ENCODE measurements at places on chromosomes 5 and 9.

DNA sequence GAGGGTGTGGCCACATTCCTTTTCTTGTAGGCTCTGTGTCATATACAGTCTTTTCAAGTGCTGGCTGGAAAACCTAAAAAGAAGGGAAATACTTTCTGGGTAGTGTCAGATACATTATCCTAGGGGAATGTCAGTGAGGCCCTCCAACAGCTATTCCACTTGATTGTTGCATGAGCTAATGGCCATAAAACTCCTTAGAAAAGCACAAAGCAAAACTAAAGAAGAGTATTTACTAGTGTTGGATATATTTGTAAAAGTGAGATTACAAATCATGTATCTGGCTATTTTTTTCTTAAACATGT lies 829 bp downstream of the ANXA1 start:
- DNase-seq, result no peak

- no peak for DNase-seq
Observed at GRCh38 chr5:154408811-154409210, 37.0 kb upstream of the SAP30L start.

DNA sequence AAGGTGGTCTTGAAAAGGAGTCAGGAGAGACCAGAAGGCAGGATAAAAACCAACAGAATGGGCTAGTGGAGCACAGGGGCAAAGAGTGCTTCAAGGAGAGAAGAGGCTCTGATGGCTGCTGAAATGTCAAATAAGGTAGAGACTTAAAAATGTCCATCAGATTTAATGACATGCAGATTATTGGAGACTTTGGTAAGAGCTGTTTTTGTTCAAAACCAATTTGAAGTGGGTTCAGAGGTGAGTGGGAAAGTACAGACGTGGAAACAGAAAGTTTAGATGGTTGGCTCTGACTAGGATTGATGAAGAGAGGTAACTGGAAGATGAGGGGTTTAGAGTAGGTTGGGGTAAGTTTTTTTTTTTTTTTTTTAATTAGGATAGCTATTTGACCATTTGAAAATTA lies 14.1 kb downstream of the SLC25A46 start:
- no peak for DNase-seq

DNA sequence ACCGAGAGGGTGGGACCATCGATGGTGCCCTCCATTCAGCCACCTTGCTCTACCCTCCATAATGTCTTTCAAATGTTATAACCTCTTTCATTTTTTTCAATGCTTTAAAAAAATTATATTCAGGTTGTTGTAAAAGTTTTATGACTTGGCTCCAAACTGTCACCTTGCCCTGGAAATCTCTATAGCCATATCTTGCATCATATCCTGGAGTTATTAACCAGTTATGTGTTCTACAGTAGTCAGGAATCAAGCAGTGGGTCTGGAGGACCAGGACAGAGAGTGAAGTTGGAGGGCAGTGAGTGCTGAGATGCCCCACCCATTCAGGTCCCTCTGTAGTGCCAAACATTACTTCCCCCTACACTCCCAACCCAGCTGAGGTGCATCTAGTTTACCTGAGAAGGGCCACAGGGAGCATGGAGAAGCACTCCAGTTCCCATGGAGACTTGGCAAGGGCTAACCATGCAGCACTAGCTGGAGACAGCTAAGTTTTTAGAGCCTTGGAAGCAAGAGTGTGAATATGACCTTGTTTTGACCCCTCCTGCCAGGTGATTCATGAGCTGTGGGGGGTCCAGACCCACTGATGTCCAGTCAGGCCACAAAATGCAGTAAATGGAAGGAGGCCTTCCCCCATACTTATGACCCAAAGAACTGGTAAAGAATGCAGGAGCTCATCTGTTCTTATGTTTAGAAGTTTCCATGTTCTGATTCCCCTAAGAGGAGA lies 5.5 kb downstream of the IFNA8 start:
- no peak for DNase-seq

- DNase-seq, result no peak
Observed at GRCh38 chr9:3118081-3118480, 274.2 kb upstream of the PUM3 start.

DNA sequence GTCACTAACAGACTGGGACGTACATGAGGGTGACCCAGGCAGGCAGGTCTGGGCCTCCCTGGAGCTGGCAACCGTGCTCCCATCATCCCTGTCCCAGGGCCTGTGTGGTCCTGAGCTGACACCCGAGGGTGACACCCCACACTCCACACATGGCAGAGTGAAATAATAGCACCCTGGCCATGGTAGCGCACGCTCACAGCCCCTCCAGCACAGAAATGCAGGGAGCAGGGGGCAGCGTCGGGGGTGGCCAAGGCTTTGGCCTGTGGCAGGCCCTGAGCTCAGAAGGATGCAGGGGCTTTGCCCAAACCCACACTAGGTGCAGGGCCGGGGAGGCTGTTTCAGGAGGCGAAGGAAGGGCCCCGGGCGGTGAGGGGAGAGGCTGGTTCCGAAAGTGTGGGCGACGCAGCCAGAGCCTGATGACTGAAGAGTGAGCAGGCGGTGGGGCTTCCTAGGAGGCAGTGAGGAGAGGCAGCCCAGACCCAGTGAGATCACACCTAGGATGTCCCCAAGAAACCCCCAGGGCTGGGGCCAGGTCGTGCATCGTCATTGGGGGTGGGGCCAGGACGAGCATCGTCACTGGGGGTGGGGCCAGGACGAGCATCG lies 12.9 kb downstream of the OR2V2 start:
- no peak for DNase-seq

DNA sequence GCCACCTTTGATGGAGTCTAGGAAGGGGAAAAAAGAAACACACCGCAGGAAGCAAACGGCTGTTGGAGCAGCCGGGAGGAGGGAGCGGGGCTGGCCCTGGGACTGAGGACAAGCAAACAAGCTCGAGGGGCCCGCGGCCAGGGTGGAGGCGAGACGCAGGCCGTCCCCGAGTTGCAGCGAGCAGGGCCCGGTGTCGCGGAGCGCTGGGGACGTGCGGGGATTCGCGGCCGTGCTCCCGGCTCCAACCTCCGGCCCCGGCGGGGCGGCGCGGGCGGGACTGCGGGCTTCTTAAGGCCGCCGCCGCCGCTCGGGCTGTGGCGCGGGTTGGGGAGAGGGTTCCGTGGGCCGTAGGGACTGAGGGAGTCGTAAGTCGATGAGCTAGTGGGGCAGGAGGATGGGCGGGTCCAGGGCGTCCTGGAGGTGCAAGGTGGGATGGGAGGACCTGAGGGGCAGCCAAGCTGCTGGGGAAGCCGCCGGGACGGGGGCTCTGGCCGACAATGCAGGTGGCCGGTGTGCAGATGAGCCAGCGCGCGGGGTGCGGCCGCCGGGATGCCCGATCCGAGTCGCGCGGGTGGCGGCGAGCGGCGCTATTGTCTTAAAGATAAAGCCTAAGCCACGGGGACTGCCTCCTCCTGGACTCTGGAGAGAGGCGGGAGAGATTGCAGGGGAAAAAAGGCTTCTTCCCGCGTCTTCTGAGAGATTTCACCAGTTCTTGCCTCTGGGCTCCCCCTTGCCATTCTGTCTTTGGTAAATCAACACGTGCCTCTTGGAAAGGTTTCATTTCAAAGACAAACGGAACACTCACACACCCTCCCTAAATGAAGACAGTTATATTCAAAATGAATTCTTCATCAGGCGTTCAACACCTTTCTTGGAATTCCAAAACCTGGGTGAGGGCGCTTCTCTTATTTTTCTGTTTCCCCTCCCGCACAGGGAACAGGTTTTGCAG lies 1.6 kb upstream of the HAPLN1 start:
- DNase-seq, result peak; percentile 67

GRCh38 chr9:15289603-15290002 lies 17.4 kb downstream of the TTC39B start:
- DNase-seq, result no peak

DNA sequence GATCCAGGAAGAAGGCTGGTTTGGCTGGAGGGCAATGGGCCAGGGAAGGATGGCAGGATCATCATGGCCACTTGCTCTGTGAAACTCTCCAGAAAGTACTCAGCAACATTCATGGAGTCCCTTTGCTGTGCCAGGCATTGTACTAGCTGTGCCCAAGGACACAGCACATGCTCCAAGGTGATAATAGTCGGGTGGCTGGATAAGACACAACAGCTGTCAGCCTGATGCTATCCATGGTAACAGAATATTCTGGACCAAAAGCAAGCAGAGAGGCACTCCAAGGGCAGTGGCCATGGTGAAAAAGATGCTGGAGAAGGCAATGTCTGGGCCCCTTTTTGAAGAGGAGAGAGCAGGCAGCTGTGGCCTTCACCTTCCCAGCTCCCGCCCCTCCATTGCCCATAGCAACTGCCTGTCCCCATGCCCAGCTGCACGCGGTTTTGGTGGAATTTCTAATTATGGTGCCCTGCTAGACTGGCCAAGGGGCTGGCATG lies 113.8 kb upstream of the CPEB4 start:
- DNase-seq, result no peak

- no peak for DNase-seq
Observed at GRCh38 chr5:97915106-97915505, 732.1 kb upstream of the RIOK2 start.

- no peak for DNase-seq
Observed at GRCh38 chr9:111993319-111993718, 96.7 kb downstream of the UGCG start.

GRCh38 chr5:38672059-38672788 lies 115.8 kb upstream of the LIFR start:
- DNase-seq, result peak; percentile 58

- no peak for DNase-seq
Observed at GRCh38 chr9:84751921-84752320, 82.4 kb downstream of the NTRK2 start.

GRCh38 chr9:12920437-12920836 lies 145.6 kb downstream of the LURAP1L start:
- no peak for DNase-seq

GRCh38 chr9:134188386-134189144 lies 24.2 kb upstream of the RNU6ATAC start:
- peak; percentile 24 for DNase-seq

- no peak for DNase-seq
Observed at GRCh38 chr5:119275601-119276173, 80.1 kb upstream of the TNFAIP8 start.

GRCh38 chr9:72334658-72335337 lies 30.2 kb downstream of the ZFAND5 start:
- DNase-seq, result no peak

DNA sequence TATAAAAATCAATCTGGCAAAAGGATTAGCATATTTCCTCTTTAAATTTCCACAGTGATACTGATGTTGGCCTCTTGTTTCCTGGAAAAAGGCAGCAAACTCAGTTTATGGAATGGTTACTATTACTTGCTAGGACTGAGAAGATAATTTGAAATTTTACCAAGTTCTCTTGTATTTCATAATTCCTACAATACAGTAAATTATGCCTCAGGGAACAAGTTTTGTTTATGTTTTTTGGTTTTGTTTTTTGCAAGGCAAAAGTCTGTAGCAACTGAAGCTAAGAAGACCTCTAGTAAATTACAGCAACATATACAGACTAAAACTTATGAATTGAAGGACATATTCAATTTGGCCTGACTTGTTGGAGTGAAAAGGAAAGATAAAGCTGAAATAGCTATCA lies 30.2 kb upstream of the SLCO6A1 start:
- no peak for DNase-seq

GRCh38 chr9:109010746-109011145 lies 2.6 kb downstream of the CTNNAL1 start:
- peak; percentile 30 for DNase-seq

DNA sequence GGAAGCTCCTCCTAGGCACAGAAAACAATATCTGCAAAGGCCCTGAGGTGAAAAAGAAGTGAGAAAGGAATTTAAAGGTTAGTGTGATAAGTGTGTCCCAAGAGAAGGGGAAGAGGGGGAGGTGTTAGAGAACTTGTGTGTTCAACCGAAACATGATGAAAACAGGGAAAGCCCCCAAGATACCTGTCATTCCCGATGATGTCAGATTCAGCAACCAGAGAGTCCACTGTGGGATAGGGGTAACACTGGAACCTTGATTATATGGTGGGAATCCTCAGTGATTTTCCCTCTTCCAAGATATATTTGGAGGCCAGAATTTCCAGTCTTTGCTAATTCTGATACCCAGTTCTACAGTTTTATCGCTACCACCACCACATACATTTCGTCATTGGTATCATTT lies 15.5 kb upstream of the BNC2 start:
- DNase-seq, result no peak

DNA sequence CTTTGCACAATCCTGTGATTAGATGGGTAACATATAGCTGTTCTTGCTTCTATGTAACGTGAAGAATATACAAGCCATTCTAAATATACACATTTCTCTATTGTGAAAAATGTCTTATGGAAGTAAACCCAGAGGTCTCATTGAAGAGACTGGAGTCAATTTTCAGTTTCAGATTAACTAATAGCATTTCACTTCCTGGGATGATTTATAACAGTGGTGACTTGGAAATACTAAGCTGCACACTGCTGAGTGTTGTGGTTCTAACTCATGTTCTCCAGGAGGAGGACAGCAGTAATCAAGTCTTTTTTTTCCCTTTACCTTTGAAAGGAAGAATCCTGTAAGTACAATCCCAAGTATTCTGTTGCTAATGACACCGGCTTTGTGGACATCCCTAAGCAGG lies 3.3 kb downstream of the CTSL start:
- DNase-seq, result no peak

- no peak for DNase-seq
Observed at GRCh38 chr5:178069909-178070308, 43.4 kb upstream of the N4BP3 start.

GRCh38 chr9:133609311-133610098 lies at the start of gene FAM163B:
Gene FAM163B (minus strand): TSS chr9:133609389. CDS start chr9:133580223, 29,166 bp downstream.
- peak; percentile 69 for DNase-seq

- no peak for DNase-seq
Observed at GRCh38 chr5:171710451-171711024, 75.1 kb upstream of the SMIM23 start.

GRCh38 chr9:134375430-134376385 lies 49.5 kb downstream of the RXRA start:
- peak; percentile 31 for DNase-seq

DNA sequence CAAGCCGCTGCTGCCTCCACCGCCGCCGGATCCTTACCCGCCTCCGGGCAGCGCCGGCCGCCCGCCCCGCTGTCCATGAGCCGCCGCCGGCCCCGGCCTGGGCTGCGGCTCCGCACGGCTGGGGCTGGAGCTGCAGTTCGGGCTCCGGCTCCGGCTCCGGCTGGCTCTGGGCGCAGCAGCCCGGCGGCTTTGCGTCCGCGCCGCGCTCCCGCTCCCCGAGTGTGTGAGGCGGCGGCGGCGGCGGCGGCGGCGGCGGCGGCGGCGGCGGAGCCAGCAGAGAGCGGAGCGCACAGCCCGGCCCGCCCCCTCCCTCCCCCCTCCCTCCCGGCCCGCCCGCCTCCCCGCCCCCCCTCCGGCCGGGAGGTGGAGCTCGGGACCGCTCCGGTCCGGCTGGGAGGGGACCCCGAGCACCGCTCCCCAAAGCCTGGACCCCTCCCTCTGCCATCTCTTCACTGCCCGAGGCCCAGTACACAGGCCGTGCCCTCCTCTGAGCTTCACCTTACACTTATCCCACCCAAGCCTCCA lies at the start of gene PCDH1:
Gene PCDH1 (minus strand): TSS at position 225 of the 525 bp plus-strand sequence. CDS start 148 bp downstream, at position 77.
- DNase-seq, result peak; percentile 32

- DNase-seq, result no peak
Observed at GRCh38 chr9:135134268-135135022, 47.0 kb downstream of the OLFM1 start.

DNA sequence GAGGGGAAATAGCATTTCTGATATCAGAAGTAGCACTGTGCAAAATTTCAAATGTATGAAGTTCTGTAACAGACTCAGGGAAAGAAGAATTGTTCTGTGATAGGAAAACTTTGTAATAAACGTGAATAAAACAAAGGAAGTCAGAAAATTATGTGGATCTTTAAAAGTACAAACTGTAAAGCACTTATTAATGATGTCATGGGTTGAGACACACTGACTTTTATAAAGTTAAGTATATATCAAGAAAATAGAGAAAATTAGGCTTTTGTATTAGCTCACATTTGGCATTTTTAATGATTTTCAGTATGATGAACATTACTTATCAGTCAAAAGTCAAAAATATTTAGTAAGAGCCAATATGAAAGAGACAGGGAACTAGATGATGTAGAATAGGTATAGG lies 1081.7 kb upstream of the EDIL3 start:
- no peak for DNase-seq
